Activated T-helper 1 cell treated with Interleukin-2 at 50 U/mL for 16 hours (primary cell): ENCODE measurements at places on chromosomes 4 and X.

GRCh38 chr4:112144546-112145325 lies 518 bp upstream of the FAM241A start:
- no peak for DNase-seq

DNA sequence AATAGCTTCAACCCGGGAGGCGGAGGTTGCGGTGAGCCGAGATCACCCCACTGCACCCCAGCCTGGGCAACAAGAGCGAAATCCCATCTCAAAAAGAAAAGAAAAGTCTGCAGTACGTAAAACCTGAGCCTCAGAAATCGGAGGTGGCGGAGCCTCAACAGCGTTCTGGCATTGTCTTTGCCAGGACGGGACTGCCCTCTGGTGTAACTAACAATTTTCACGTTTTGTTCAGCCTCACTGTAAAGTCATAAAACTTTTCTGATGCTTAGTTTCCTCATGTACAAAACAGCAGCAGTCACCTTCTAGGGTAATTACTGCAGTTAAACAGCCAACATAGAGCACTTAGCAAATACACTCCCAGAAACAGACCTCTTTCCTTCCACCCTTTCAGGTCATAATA lies 121.7 kb downstream of the RBM47 start:
- DNase-seq, result no peak

- DNase-seq, result no peak
Measured at GRCh38 chrX:115968436-115969252, 201.9 kb upstream of the AGTR2 start.

DNA sequence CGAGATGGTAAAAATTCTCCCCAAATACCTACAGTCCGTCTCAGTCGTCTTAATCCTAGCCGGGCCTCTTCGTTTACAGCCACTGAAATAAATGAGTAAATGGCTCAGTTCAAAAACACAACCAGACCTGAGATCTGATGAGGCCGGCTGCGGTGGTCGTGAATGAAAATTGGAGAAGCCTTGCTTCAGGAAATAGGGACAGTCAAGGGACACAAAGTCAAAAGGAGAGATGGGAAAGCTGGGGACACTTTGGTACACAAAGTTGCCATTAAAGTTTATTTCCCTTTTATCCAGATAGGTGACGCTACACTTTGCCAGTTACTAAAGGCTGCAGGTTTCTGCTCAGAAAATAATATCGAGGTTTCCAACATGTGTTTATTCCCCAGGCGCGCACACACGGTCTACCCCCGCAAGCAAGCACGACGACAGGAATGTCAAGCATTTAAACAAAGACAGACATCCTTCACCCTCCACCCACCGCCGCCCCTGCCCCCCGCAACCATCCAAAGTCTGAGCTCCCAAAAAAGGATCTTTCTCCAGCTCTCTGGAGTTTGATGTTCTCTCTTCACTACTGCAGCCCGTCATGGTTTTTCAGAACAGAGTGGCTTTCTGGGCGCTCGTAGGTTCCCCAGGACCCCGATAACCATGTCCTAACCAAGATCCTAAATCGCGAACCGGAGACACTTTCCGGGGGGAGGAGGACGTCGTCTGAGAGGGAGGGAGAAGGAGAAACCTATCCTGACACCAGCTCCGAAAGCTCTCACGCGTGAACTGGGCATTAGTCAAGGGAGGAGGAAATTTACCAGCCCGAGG lies 1.3 kb upstream of the PCDH7 start:
- DNase-seq, result no peak

DNA sequence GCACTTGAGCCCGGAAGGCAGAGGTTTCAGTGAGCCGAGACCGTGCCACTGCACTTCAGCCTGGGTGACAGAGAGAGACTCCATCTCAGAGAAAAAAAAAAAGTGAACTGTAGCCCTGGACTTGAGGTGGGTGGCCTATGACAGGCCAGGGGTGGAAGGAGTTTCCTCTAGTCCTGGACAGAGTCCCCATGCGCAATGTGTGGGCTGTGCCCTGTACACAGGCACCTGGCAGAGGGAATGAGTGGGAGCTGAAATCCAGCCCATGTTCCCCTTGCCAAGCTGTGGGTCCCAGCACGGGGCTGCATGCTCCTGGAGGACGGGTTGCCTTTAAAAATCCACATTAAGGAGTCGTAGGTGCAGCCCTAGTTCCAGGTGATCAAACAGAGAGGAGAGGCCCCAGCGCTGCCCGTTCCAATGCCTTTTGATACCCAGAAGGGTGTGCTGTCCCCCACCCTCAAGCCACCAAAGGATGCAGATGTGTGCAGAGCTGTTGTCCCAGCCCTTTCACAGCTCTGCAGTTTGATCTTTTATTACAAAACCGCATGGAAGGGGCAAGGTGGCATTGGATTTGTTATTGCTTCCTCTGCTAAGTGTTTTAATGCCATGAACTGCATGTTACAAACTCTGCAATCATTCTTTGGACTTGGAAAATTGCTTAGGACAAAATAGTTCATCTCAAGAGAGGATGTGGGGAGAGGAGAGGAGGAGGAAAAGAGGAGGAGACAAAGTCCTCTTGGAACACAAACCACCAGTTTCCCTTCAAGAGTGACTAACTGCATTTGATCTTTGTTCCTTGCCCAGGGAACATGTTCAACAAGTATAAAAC lies 38.0 kb upstream of the PDK3 start:
- no peak for DNase-seq

DNA sequence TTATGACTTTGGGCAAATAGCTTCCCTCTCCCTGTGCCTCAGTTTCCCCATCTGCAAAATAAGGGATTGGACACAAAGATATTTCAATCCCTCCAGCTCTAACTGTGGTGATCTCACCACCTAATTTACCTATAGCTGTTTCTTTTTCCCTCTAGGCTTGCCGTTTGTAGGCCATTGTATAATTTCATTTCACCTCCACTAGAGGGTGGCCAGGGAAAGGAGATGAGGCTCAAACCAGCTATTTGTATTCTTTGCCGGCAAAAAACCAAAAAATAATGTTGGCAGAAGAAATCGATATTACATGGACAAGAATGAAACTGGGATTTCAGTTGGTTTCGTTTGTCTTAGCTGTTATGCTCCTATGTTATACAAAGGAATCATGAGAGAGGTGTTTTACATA lies 36.1 kb upstream of the DOCK11 start:
- no peak for DNase-seq
